T-helper 1 cell (primary cell): ENCODE measurements at places on chromosomes 2 and 18.

GRCh38 chr2:181077128-181077709 lies 96.8 kb downstream of the UBE2E3 start:
- DNase-seq, result no peak

DNA sequence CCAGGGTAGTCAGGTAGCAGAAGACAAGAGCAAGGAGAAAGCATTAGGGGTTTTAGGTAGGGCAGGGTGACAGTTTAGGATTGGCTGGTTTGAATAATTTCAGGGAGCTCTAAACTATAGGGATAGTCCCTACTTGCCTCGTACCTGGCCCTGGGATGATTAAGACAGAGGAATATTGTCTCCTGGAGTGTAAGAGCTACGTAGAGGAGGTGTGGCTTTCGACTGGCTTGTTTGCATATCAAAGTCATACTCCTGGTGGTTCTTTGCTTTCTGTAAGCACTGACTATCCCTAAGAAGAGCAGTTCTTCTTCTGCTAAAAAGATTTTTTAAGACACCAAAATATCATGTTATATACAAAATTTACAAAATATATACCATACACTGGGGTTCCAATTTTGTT lies 1867.4 kb downstream of the SUCLG1 start:
- no peak for DNase-seq

DNA sequence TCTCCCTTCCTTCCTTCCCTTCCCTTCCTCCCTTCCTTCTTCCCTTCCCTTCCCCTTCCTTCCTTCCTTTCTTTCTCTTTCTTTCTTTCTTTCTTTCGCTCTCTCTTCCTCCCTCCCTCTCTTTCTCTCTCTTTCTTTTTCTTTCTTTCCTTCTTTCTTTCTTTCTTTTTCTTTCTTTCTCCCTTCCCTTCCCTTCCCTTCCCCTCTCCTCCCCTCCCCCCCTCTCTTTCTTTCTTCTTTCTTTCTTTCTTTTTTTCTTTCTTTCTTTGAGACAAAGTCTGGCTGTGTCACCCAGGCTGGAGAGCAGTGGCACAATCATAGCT lies 34.8 kb downstream of the GATA6 start:
- DNase-seq, result no peak

GRCh38 chr2:127153691-127154158 lies 46.8 kb upstream of the BIN1 start:
- no peak for DNase-seq

GRCh38 chr2:29061616-29062015 lies 12.7 kb downstream of the PCARE start:
- DNase-seq, result no peak

DNA sequence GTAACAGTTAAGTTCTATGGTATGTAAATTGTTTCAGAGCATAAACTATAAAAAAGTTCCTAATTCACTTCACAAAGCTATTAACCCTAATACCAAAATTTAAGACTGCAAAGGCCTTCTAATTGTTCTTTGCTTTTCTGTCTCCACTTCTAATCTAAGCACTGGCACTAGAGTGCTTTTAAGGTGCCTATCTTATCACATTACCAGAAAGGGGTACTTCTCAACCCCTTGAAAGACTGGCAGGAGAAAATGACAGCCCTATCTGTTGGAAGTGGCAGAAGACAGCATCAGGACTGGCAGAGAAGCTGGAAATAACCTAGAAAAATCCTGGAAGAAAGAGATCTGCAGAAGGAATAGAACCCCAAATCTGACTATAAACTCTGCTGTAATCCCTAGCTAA lies 10.3 kb downstream of the CNRIP1 start:
- no peak for DNase-seq

DNA sequence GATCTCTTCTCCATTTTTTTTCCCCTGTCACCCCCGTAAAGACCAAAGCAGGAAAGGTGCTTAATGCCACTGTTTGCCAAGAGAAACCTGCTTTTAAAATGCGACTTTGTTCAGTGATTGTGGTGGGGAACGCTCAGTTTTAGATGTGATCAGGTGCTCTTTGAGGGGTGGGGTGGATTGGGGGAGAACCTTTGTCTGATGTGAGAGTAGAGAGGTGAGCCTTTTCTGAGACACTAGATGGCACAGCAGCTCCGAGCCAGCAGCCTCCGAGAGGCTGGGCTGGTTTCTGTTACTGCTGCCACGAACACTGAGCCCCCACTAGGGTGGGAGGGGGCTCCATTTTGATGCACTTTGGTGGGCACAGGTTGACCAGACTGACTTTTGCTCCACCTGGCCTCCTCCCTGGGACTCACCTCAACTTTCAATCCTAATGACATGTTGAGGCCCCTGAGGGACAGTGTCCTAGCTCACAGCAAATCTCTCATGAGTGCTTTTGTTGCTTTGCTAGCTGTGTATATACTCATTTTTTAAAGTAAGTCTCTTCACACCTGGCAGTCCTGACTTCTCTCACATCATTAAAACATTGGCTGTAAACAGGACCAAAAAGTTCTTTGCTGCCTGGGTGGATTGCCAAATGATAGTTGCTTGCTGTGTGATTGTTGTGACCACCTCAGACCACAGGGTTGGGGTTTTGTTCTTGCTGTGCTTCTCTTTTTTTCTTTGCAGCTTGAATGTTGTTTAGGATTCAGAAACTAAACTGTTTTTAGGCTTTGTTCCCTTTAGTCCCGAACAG lies 98.2 kb upstream of the MAP3K20 start:
- no peak for DNase-seq
